ENCODE measurements at places on chromosomes 2 and 18.

- no peak for DNase-seq
Measured at GRCh38 chr18:79639072-79639829, 40.4 kb upstream of the CTDP1 start.

DNA sequence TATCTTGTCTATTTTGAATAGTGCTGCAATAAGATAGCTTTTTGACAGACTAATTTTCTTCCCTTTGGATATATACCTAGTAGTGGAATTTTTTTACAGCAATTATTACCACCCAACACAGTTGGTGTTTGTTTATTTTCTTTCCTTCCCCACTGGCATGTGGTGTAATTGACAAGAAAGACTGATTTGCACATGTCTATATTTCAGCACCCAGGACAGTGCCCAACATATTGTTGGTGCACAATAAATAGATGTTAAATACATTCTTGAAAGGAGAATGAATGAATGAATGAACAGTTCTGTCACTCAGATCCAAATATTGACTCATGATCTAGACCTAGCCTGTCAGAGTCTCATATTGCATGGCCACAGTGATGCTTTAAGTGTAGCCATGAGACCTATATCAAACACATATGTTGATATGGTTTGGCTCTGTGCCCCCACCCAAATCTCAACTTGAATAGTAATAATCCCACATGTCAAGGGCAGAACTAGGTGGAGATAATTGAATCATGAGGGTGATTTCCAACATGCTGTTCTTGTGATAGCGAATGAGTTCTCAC lies 538.2 kb downstream of the NYAP2 start:
- no peak for DNase-seq

DNA sequence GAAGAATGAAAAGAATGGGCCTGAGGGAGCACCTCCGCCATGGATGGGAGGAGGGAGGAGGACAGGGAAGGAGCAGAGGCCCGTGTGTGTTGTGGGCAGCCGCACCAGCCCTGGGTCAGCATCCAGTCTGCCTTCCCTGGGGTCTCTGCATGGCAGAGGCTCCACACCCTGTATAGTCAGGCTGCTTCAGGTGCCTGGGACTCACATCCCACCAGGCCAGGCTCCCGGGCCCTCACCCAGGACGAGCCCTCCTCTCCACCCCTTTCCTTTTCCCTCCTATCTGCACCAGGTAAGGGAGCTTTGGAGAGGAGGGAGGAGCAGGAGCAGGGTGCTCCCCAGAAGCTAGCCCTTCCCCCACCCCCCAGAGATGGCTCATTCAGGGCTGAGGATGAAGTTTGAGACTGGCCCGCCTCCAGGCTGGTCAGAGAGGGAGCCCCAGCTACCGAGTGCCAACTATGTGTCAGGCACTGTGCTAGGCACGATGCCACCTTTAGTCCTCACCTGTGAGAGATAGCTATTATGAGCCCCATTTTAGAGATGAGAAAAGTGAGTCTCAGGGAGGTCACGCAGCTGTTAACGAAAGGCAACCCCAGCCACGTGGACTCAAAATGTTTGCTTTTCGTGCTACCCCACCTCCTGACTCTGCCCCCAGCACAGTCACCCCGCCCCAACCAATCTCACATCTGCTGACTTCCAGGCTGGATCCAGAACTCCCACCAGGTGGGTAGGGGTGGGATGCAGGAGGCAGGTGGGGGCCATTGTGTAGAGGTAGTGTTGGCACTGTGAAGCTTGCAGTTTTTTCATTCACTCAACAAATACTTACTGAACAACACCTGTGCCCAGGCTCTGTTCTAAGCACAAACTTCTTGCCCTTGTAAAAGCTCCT lies 242.1 kb downstream of the DYSF start:
- DNase-seq, result no peak

GRCh38 chr2:238922435-238922834 lies 74.5 kb downstream of the TWIST2 start:
- no peak for DNase-seq

- no peak for DNase-seq
Measured at GRCh38 chr18:66167829-66168684, 417.2 kb downstream of the CDH7 start.

GRCh38 chr2:235433860-235434259 lies 60.0 kb upstream of the AGAP1 start:
- no peak for DNase-seq

DNA sequence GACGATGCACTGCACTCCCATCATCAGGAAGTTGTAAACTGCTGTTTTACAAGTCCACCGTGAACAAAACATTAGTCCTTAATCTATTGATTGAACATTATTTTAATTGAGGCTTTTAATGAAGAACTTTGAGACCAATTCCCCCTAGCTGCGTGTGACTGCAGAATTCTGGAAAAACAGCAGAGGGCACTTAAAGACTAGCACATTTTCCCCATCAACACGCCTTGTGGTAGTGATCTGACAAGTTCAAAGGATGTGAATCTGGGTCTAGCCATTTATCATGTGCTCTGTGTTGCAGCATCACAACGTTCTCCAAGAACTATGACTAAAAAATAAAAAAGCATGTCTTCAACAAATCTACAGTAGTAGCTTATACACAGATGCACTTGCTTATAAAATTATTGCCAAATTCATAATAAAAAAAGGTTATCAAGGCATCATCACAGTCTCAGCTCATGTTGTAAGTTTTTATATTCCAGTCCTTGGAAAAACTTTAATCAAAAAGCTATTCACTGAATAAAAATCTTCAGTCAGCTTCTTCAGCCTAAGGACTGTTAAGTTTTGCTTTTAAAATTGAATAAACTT lies 35.8 kb downstream of the SKOR2 start:
- no peak for DNase-seq

DNA sequence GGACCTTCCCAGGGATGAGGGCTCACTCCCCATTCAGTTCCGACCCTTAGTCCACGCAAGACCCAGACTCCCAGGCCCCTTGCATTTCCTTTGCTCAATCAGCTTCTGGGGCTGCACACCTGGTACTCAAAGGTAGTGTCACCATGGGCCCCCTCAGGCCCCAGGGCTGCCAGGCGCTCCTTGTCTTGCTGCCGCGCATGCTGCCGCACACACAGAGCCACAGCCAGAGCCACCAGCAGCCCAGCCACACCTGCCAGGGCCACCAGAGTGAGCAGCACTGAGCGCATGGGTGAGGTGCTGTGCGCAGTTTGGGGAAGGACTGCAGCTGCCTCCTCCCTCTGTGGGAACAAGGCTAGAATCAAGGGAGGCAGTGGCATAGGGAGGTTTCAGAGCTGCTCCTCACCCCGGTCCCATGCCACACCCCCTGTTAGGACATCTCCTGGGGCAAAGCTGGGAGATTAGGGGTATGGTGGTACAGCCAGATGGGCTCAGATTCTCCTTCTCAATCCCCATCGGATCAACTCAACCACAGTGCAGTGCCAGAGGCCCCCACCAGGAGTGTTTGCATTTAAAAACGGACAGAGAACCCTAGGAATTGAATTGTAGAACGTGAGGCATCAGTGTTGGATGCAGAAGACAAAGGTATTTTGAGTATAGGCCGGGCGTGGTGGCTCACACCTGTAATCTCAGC lies 11.3 kb downstream of the PTPRN start:
- no peak for DNase-seq

DNA sequence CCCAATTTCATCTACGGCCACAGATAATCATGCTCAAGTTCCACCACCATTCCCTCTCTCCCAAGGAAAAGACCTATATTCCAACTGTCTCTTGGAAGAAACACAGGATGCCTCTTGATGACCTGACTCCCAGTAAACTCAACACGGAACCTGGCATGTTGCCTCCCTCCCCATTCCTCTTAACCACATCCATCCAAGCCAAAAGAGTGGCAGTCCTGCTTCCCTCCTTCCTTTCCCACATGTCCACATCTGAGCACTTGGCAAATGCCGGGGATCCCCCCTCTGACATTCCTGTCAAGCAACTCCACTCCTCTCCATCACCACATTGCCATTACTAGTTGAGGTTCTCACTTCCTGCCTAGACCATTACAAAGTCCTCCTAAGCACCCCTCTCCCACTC lies 49.4 kb downstream of the PID1 start:
- no peak for DNase-seq

- no peak for DNase-seq
Measured at GRCh38 chr2:201167546-201167945, 15.4 kb upstream of the CASP10 start.

DNA sequence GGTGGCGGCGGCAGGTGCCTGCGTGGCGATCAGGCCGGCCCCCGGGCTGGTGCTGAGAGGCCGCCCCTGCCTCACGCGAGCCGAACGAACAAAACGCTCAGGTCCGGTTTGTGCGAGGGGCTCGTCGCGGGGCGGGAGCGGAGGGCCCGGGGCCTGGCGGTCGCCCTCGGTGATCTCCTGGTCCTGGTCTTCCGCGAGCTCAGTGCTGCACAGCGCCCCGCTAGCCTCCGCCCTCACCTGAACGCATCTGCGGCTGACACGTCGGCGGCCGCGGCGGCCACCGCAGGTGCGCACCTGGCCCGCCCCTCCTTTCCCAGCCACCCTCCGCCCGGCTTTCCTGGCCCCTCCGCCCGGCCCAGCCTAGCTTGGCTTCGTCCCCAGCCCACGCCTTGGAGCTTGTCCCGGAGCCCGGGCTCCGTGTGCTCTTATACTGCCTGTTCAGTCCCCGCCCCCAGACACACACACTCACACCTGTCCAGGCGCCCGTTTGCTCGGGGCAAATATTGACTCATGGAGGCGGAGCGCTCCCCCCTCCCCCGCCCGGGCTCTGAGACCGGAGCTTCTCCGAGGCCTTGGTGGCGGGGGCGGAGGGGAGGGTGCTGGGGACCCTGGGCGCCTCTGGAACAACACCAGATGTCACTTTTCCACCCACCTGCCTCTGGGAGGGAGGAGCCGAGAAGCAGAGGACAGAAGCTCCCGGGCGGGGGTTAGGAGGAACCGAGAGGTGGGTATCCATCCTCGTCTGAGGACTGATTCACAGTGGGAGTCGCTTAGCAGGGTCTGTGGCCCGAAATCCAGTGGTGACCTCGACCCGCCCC lies 8.6 kb upstream of the CRYBA2 start:
- DNase-seq, result peak; percentile 69

- no peak for DNase-seq
Measured at GRCh38 chr18:35938562-35938961, 33.9 kb upstream of the RMP24 start.

- DNase-seq, result no peak
Measured at GRCh38 chr2:134320930-134321329, 67.1 kb downstream of the MGAT5 start.

DNA sequence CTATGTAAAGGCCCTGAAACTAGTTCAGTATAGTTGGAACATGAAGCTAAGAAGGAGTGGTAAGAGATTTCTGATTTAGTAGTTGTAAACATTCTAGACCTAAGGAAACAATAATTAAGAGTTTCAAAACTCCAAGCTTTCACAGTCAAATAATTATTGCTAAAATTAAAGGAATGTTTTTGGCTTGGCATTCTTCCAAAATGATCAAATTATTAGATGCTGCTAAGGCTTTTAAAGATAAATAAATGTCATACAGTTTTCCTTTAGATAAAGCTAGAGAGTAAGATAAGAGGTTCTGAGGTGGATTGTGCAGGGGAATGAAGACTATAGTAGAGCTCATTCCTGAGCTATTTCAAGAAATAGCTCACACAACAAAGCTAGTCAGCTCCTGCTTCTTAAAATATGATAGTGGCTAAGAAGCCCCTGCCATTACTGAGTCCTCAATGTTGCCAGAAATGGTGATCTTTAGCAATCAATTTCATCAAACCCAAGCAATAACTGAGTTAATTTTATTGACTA lies 45.3 kb downstream of the ZC3H15 start:
- no peak for DNase-seq

- DNase-seq, result no peak
Measured at GRCh38 chr2:120749506-120750431, 14.1 kb downstream of the GLI2 start.

- no peak for DNase-seq
Measured at GRCh38 chr2:225434014-225434413, 34.5 kb downstream of the NYAP2 start.

- no peak for DNase-seq
Measured at GRCh38 chr2:139194546-139194945, 414.4 kb upstream of the NXPH2 start.

- no peak for DNase-seq
Measured at GRCh38 chr2:183530333-183530901, 406.2 kb downstream of the NUP35 start.

- DNase-seq, result no peak
Measured at GRCh38 chr2:54526226-54526879, 70.2 kb downstream of the SPTBN1 start.

- DNase-seq, result no peak
Measured at GRCh38 chr2:190802626-190803209, 77.9 kb upstream of the GLS start.

- no peak for DNase-seq
Measured at GRCh38 chr2:205474741-205475415, 207.4 kb upstream of the NRP2 start.

DNA sequence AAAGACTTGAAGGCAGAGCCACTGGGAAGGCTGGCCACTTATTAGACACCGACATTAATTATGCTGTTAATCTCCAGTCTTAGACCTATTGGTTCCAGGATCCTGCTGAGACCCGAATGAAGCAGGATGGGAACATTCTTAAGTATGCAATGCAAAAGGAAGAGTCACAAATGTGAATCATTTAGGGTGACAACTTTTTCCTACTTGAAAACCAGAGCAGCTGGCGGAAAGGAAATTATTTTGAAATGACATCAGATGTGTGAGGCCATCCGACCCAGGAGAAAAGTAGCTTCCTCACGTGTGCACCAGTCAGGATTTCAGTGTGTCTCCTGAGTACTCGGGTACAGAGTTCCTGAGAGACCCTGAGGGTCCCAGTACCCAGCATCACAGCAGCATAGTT lies 222.9 kb upstream of the NCKAP5 start:
- DNase-seq, result no peak

DNA sequence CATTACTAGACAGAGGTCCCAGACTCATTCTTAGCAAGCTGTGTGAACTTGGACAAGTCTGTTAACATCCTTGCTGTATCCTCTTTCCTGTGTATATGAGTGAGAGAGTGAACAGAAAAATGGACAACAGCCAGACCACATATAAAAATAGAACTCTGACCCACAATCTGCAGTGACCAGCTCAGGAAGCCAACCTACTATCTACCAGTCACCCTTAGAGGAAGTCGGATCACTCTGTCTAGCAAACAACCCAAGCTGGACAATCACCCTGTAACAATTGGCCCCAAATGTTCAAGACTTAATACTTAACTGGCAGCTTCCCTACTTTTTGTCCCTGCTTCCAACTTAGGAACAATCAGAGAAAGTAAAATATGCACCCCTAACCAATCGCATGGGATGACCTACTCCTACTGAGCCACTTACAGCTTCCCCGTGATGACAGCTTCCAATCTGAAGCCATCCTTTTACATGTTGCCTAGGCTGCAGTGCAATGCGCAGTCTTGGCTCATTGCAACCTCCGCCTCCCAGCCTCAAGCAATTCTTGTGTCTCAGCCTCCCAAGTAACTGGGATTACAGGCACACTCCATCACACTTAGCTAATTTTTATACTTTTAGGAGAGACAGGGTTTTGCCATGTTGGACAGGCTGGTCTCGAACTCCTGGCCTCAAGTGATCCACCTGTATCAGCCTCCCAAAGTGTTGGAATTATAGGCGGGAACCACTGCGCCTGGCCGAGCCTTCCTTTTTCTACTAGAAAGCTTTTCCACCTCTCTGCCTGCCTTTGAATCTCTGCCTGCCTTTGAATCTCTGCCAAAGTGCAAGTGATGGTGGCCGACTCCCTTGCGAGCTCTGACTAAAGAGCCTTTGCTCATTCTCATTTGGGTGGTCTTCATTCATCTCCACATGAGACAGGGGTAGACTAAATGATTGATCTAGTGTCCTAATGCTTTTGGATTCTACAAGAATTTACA lies 158.3 kb upstream of the NDUFV2 start:
- no peak for DNase-seq

Data from NCI-H187 treated with DMSO at 0.1 percent for 48 hours (cell line).